ENCODE measurements at places on chromosomes 12 and 14. TPM values are rescaled to one million over a fixed set of nuclear protein-coding genes. Genes with fewer than 3 reads are reported as not detected.

GRCh38 chr14:92475451-92476187, 38.0 kb upstream of the RIN3 start:
- no peak for DNase-seq

GRCh38 chr12:39071611-39072010, 166.2 kb upstream of the CPNE8 start:
- DNase-seq: no peak

The OR4N2 gene
- total RNA-seq: not detected

- DNase-seq: no peak
Observed at GRCh38 chr14:95322651-95323050, 2.9 kb upstream of the CLMN start.

Measured in hepatocyte (in vitro differentiated cells).